AG08395 (cell line): ENCODE measurements at places on chromosomes 13 and 19.

DNA sequence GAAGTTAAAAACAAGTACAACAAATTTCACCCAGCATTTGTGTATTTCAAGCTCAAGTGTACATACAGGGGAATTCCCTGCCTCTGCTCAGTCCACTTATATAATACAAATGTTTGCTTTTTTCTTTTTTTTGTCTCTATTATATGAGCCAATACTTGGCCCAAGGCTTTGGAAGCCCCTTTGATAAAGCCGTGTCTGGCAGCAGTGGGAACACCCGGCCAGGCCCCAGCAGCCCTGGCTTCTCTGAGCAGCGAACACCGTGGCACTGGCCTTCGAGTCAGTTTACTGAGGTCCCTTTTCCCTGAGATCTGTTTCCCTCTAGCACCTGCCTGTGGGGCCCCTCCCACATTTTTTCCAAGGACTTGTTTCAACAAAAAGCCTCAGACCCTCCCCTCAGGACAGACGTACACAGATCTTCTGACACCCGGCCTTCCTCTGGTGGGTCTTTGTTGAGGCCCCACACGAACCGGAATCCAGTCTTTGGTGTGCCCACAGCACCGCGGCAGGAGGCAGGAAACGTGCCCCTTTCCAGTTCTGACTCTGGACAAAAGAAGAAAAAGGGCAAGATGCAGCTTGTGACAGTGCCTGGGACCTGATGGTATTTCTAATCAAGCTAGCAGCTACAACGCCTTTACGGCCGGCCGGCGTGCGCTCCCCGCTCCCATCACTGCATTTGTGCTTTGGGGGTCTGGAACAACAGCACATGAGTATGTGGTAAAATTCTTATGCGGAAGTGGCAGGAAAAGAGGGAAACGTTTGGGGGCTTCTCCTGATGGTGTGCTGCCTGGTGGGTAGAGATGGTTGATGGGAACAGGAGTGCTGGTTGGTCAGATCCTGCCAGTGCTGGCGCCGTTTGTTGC is 13.8 kb downstream of the SIPA1L3 start:
- no peak for DNase-seq

GRCh38 chr13:75384879-75385707 is 96.9 kb downstream of the TBC1D4 start:
- peak; percentile 9 for DNase-seq

GRCh38 chr19:7187605-7188339 is 106.4 kb downstream of the INSR start:
- DNase-seq: no peak

GRCh38 chr13:109833071-109833470 is 46.7 kb upstream of the IRS2 start:
- no peak for DNase-seq

GRCh38 chr19:46625731-46626130 is 842 bp upstream of the PTGIR start:
- DNase-seq: no peak

GRCh38 chr13:67318860-67319259 is 88.7 kb upstream of the PCDH9 start:
- no peak for DNase-seq

DNA sequence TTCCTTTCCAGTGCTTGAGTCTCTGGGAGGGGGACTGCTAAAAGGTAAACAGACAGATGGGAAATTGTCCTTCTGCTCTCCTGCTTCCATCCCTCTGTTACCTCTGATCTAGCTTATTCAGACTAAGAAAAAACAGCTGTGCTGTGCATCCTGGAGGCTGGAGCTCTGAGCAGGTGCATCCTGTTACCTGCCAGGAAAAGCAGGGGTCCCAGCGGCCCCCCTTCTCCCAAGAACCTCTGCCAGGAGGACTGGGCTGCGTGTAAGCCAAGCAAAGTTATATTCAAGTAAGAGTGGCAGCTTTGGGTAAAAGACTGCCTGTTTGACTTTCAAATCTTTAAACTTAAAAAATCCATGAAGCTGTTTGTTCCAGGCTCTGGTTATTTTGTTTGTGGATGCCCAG is 75.1 kb downstream of the C13orf42 start:
- no peak for DNase-seq

- peak; percentile 57 for DNase-seq
These were observed 204.9 kb upstream of the KL start for GRCh38 chr13:32811297-32811800.

DNA sequence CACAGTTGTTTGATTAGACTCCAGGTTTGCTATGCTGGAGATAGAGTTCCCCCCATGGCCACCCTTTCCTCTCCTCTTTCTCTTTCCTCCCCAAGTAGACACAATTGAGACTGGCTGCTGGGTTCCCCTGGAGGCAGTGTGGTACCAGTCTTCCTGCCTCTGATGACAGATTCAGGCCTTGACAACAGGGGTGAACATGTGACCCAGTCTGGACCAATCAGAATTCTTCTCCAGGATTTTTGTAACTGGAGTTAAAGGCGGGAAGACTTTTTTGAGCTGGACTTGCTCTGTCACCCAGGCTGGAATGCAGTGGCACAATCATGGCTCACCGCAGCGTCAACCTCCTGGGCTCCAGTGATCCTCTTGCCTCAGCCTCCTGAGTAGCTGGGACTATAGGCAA is 48.7 kb downstream of the CCNE1 start:
- no peak for DNase-seq

DNA sequence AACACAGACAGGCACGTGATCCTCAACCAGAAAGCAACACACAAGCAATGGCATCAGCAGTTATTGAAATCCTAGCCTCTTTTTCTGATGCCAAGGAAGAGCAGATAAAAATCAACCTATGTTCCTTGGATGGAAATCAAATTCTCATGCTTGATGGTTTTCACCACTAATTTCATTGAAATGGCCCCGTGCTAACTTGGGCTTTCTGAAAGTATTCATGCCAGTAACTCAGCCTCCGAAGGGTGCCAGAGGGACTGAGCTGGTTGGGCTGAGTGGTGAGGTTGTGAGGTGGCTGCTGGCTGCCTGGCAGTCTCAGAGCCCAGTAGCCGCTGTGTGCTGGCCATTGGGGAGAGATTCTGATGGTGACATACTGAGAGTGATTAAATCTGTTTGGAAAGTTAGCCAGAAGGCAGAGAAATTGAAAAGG is 309.3 kb downstream of the DCT start:
- peak; percentile 14 for DNase-seq

GRCh38 chr13:67950603-67951002 is 720.5 kb upstream of the PCDH9 start:
- no peak for DNase-seq
